ENCODE measurements at places on chromosomes 11 and 22.

GRCh38 chr11:132047167-132047566 is 676.8 kb downstream of the NTM start:
- no peak for DNase-seq

DNA sequence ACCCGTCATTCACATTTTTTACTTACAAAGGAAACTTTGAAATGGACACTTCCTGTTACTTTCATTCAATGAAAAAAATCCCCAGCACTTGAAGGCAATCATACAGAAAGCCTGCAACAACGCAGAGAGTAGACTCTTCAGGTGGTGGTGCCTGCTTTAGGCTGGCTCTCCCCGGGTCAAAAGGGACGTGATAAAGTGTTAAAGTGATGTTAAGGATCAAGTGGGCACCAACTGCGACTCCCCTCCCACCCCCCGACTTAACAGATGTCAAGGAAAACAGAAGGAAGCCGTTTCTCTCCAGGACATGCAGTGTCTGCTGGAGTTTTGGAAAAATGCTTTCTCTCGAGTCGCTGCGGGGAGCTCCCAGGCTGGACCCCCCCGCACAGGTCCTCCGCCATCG is 414 bp upstream of the PNPLA3 start:
- no peak for DNase-seq

- no peak for DNase-seq
These were observed 48.9 kb upstream of the MYEOV start for GRCh38 chr11:69245041-69245440.

DNA sequence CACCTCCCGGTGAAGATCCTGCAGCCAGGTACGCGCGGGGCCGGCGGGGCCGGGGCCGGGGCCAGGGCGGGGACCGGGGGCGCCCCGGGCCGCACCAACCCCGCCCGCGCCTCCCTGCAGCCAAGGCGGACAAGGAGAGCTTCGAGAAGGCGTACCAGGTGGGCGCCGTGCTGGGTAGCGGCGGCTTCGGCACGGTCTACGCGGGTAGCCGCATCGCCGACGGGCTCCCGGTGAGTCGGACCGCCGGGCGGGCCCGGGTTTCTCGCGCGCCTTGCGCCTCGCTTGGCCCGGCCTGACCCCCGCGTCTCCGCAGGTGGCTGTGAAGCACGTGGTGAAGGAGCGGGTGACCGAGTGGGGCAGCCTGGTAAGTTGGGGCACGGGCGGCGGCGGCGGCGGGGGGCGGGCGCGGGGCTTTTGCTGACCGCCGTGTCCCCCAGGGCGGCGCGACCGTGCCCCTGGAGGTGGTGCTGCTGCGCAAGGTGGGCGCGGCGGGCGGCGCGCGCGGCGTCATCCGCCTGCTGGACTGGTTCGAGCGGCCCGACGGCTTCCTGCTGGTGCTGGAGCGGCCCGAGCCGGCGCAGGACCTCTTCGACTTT is 531 bp downstream of the PIM3 start:
- no peak for DNase-seq

GRCh38 chr11:121426476-121427399 is 25.4 kb upstream of the SORL1 start:
- no peak for DNase-seq

- no peak for DNase-seq
These were observed 62.2 kb upstream of the TENM4 start for GRCh38 chr11:79503028-79503427.

DNA sequence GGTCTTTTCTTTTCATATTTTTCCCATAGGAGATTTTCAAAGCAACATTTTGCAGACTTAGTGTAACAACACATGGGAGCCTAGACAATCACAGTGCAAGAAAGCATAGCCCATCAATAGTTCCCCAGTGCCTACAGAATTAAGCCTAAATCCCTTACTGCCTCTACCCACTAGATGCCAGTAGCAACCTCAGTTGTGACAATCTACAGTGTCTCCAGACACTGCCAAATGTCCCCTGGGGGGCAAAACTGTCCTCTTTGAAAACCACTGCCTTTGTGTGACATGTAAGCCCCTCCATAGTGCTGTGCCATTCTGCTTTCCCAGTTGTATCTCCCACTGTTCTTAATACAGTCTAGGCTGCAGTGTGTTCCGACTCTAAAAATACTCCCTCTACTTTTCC is 1329.0 kb downstream of the LRRC4C start:
- DNase-seq = no peak

DNA sequence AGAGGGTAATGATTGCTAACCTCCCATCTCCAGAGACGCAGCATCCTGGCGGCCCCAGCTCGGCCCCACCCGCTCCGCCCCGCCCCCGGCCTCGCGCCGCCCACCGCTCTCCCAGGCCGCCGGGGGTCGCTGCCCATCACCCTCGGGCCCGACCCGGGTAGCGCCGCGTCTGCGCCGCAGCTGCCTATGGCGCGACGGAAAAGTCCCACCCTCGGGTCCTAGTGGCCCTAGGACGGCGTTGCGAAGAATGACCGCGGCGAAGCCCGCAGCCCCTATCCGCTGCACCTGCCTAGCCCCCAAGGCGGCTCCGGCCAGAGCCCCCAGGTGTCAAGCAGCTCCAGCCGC is 457 bp downstream of the CPSF7 start:
- DNase-seq = no peak

- DNase-seq = no peak
These were observed 30.3 kb upstream of the ASPHD2 start for GRCh38 chr22:26398741-26399153.

DNA sequence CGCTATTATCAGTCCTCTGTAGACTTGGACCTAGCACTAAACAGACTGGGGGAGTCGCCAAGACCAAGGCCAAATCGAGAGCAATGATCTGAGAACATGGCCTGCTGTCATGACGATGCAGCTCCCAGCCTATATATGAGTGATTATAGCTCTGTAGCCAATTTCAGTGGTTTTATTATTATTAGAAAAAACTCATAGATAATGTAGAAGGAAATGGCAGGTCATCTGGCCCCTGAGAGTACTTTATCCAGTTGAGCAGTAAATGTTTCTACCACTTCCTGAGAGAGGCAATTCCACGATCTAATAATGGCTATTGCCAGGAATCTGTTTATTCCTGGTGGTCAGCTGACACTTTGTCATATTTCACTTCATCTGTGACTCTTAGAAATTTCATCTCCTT is 666.7 kb downstream of the OPCML start:
- DNase-seq = no peak

DNA sequence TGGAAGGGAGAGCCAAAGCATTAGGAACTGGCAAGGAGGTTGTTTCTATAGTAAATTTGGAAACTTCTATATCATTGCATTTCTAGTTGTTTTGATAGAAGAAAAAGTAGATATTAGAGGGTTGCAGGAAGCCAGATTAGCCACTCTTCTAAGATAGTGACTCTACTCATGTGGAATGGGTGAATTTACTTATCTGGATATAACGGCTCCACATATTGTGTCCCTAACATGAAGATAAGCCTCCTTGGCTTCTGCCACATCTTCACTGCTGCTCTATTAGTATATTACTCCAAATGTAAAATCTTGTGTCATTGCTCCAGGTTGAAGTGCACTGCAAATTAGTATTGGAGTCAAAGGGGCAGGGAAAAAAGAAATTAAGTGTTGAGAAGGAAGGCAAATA is 283.3 kb downstream of the CASP12 start:
- DNase-seq = no peak

DNA sequence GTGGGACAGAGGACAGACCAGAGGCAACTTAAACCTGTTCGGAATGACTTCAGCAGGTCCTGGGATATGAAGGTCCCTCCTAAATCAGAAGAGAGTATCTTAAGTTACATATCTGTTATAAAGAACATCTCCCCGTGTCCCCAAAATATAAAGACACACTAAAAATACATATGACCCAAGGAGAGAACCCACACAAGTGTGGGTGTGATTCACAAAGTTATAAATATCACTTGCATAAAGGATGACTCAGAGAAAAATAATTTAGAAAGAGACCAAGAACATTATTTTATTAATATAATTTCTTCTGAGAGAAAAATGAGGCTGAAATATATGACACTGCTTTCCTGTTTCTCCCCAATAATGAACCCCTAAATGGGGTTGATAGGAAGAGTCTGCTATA is 14.2 kb downstream of the OR5B21 start:
- DNase-seq = no peak

DNA sequence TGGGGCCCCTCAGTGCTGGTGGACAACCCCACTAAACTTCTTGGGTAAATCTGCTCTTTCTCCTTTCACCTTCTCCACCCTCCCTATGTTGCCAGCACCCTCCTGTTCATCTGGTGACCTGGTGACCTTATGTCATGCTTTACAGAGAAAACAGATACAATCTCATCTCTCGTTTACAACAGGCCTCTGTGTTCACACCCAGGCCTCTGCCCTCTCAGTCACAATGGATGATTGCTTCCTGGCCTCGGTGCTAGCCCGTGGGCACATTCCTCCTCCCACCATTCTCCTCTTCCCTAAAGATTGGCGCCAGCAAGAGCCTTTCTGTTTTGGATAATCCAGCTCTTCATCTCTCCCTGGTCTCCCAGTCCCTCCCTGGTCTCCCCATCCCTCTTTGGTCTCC is 12.3 kb upstream of the PNPLA3 start:
- DNase-seq = no peak

DNA sequence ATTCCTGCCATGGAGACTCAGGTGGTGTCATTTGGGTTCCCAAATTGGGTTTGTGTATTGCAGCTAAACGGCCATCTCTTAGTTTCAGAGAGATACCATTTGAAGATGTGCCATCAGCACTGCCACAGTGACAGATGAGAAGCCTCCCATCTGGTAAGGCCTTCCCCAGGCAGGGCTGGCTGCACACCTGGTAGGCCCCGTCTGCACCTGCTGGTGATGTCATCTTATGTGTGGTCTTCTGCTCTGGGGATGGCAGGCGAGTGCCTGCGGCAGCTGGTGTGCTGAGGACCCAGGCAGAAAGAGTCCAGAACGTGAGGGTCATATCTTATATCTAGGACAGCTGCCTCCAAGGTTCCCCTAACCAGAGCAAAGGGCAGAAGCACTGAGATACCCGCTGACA is 100.6 kb downstream of the CSNK2A3 start:
- DNase-seq = peak; percentile 31

GRCh38 chr11:66861774-66862558 is 5.1 kb downstream of the LRFN4 start:
- no peak for DNase-seq

DNA sequence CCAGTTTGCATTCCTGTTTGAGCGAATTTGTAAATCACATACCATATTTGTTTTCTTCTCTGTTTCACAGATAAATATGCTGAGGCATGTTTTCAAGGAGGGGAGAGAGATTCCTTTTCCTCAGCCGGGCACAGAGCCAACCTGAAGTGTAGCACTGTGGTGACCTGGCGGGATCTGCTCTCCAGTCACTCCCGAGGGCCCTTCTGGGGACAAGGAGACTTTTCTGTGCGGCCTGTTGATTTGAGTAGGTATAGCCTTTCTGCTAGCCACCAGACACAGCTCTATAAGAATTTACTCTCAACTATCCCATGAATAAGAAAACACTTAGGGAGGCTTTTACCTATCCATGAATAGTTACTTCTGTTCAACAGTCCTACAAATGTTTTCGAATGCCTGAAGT is 63.5 kb upstream of the FDX1 start:
- peak; percentile 40 for DNase-seq

DNA sequence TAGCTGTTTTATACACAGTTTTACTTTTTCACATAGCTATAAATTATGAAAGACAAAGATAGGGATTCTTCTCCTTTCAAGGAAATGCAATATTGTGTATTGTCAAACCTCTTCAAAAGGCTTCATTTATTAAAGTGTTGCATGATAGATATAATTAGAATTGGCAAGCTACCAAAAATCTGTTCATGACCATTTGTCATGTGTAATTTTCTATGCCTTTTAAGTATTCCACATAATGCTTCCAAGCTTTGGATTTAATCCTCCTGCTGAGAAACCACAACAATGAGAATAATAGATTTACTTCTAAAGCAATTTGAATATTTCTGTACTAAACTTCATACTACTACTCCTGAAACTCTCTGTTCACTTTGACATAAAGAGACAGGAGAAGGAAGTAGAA is 403.2 kb upstream of the CCDC179 start:
- DNase-seq = no peak

- no peak for DNase-seq
These were observed 1.4 kb downstream of the TNKS1BP1 start for GRCh38 chr11:57323167-57323854.

GRCh38 chr11:65156256-65156655 is 13.8 kb upstream of the SPDYC start:
- DNase-seq = no peak

DNA sequence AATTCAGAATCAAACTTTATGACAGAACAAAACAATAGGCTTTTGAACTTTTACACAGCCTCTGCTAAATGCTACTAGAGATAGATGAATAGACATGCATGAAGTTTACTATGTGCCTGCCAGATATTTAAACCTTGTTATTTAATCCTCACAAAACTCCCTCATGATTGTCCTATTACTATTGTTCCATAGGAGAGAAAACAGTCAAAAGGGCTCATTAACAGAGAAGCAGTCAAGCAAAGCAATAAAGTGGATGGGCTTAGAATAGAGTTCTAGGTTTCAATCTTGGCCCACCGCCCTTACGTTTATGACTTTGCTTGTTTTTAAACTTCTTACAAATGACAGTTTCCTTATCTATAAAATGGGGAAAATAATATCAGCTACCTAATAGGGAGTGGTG is 12.9 kb downstream of the CWC15 start:
- no peak for DNase-seq

DNA sequence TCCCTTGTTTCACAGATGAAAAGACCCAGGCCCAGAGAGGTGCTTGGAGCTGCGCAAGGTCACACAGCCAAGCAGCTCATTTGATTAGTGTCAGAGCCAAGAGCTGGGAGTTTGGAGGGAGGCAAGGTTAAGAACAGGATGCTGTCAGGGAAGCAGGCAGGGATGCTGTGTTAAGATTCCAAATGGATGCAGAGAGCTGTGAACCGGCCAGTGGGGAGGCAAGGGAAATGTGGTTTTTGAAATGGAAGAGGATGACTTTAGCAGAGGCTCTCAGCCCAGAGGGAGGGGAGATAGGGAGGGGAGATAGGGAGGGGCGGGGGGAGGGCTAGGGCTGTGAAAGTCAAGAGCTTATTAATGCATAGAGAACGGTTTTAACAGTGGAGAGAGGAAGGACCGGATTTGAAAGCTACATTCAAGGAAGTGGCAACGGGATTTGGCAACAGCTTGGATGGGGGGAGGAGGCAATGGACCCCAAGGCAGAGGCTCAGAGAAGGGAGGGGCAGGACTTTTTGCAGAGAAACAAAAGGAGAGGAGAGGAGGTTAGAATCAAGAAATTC is 13.0 kb downstream of the RTN4RL2 start:
- DNase-seq = no peak

DNA sequence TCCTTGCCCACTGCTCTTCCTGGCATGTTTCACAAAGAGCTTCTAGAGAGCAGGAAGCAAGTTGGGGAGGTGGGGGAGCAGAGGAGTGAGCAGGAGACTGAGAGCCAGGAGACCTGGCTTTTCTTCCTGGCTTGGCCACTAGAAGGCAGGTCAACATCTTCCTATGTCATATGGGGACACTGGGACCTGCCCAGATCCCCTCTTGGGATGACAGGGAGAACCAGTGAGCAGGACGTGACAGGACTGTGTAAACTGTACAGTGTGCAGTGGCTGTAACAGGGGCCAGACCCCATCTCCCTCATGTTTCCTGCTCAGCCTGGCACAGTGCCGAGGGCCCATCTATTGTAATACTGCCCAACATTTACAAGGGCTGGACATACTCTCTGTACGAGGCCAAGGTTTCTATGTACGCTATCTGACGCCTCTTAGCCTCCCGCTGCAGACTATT is 29.4 kb downstream of the GDPD5 start:
- no peak for DNase-seq

GRCh38 chr11:48170241-48171233 is 46.1 kb upstream of the OR4B1 start:
- DNase-seq = no peak

- DNase-seq = no peak
These were observed 18.5 kb downstream of the LRFN4 start for GRCh38 chr11:66875378-66875777.

- DNase-seq = no peak
These were observed 24.2 kb downstream of the KRTAP5-5 start for GRCh38 chr11:1653541-1654387.

Data from NCI-H187 (cell line).